ENCODE measurements at places on chromosomes 4 and X. TPM values are rescaled to one million over a fixed set of nuclear protein-coding genes. Genes with fewer than 3 reads are reported as not detected.

The TCEAL7 gene
- 253 TPM for polyA plus RNA-seq

The NWD2 gene
- not detected for polyA plus RNA-seq

The ENPP6 gene
- 11.6 TPM for polyA plus RNA-seq

The P2RY4 gene
- polyA plus RNA-seq = 0.25 TPM

- no peak for DNase-seq
Observed at GRCh38 chrX:152937236-152937635, 39.4 kb downstream of the ZNF185 start.

DNA sequence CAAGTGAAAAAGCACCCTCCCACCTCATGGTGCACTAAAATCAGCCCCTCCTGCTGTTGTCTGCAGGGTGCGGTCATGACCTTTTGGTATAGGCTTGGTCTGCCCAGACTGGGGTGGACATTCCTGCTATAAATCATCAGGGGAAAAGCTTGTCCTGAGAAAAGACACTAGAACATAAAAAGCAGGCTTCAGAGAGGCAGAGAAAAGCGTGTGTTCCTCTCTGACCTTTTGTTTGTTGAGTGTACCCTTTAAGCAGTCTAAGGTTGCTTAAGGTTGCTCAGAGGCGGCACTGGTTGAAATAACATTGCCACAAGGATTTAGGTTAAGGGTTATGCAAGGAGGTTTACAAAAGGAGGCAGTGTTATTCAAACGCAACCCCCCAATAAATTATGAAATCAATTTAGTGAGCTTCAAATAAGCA is 43.5 kb downstream of the CCDC158 start:
- DNase-seq = no peak

DNA sequence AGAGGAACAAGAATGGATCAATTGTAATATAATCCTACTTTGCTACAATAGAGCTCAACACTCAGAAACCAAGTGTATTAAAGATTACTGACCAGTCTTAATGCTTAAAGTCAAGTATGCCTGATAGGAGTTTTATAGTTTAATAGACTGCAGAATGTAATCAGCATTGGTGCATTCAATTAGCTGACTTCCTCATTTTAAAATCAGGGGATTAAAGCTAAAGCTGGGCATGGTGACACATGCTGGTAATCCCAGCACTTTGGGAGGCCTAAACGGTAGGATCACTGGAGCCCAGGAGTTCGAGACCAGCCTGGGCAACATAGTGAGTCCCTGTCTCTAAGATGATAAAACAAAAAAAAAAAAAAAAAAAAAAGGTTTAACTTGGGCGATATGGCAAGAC is 10.8 kb downstream of the HNRNPDL start:
- no peak for DNase-seq

DNA sequence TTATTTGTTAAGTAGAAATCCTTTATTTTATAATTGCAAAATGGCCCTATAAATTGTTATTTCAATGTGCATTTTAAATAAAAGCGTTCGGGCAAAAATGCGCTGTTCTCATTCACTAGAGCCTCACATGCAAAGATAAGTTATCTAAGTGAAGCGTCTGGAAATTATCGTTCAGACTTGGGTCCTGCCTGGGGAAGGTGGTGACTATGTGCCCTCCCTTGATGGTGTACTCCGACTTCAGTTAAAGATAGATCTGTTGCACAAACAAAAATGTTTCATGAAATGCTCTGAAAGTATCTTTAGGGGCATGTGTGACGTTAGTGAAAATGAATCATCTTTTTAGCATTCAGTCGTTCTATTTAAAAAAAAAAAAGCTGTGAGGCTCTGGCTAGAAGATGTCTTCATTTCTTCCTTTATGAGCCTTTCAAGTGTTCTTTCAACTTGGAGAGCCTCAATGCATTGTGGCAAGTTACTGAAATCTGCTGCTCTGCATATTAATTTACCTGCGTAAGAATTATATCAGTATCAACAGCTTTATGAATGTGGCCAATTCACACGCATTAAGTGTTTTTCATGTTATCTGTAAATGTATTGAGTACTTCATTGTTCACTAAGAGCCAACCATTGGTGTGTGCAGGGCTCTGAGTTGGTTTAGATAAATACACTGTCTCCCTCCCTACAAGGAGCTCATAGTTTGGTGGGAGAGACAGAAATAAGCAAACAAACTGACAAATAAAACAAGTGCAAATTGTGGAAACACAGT is 83.0 kb downstream of the AFF1 start:
- DNase-seq = no peak

DNA sequence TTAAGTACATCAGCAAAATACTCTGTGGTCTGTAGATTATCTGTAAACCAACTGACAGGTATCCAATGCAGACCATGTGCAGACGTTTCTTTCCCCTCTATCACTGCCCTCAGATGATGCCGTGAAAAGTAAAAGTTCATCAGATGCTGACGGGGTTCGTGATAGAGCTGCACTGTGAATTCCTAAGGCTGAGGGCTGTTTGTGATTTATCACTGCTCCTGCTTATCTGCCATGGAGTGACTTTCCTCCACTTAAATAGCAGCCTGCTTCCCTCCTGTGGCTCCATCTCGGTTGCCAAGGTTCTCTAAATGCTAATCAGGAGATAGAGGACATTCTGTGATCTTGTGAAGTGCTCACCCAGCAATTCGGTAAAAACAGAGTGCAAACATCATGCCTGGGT is 89.3 kb upstream of the SRD5A3 start:
- DNase-seq = no peak

Data from hindlimb muscle (tissue), 1 donor.